ENCODE measurements at places on chromosomes 7 and 10. TPM values are rescaled to one million over a fixed set of nuclear protein-coding genes. Genes with fewer than 3 reads are reported as not detected.

DNA sequence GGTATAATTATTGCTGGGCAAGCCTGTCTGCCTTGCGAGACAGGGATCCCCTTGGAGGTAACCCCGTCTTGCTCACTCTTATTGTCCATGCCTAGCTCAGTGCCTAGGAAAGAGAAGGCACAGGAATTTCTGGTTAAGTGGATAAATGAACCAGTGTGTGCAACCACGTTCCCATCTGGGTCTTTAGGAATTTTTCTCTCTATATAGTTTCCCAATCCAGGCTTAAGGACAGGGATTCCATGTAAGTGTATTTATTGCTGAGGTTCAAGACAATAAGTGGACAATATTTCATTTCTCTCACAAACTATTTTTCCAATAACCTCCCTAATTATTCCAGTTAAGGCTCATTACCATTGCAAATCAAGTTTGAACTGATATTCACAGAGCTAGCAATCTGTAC lies 8.9 kb upstream of the ADAM12 start:
- DNase-seq, result no peak

- DNase-seq, result peak; percentile 75
These were observed 109.3 kb downstream of the ETV1 start for GRCh38 chr7:13879994-13880686.

- DNase-seq, result no peak
These were observed 40.7 kb downstream of the GPRIN2 start for GRCh38 chr10:46515793-46516192.

GRCh38 chr10:1410032-1410431 lies 327.3 kb downstream of the ADARB2 start:
- no peak for DNase-seq

GRCh38 chr7:34756025-34756437 lies 98.0 kb downstream of the NPSR1 start:
- no peak for DNase-seq

DNA sequence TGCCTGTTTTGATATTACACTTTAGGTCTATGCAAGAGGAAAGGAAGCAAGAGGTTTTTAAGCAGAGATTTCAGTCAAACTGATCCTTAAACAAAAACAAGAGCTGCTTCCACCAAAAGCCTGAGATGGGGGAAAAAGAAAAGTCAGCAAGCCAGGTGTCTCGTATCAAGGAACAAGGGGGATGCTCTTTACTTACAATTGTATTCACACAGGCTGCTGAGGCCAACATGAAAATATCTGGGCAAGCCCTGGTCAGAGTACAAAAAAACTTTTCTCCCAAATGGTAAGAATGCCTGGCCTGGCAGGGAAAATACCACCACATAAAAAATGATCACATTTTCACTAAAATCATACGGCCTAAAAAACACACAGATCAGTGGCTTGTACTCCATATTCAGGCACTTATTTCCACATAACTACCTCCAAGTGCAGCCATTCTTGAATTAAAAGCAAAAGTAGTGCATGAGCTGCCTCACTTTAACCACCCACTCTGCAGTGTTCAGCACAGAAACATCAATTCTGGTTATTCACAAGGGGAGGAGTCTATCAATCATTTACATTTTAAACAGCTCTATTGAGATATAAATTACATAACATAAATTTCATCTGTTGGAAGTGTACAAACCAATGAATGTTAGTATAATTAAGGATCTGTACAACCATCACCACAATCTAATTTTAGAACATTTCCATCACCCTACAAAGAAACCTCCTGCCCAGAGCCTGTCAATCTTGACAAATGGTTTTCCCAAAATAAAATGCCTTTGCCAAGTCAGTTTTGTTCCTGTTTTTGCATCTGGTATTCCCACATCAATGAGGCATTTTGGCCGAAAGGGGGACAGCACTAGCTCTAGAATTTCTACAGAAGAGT lies 70.2 kb downstream of the GRB10 start:
- DNase-seq, result no peak

- DNase-seq, result peak; percentile 38
These were observed 172.7 kb downstream of the NEURL1 start for GRCh38 chr10:103666087-103666761.

DNA sequence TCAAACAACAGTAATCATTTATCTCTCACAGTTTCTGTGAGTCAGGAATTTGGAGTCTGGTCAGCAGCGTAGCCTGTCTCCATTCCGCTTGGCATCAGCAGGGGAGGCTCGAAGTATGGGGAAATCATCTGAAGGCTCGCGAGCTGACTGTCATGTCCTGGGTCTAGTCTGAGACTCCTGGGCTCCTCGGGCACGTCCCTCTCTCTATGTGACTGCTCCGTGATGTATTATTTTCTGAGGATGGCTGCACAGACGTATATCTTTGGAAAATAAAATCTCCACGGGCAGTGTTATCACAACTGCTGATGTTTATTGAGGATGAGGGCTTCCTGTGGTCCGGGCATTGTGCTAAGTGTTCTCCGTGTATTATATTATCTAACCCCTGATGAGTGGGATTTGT lies 23.3 kb upstream of the PCGF5 start:
- DNase-seq, result no peak

- DNase-seq, result no peak
These were observed 94.9 kb upstream of the MKI67 start for GRCh38 chr10:128221117-128221516.

- no peak for DNase-seq
These were observed 29.9 kb downstream of the ADCYAP1R1 start for GRCh38 chr7:31082017-31082416.

DNA sequence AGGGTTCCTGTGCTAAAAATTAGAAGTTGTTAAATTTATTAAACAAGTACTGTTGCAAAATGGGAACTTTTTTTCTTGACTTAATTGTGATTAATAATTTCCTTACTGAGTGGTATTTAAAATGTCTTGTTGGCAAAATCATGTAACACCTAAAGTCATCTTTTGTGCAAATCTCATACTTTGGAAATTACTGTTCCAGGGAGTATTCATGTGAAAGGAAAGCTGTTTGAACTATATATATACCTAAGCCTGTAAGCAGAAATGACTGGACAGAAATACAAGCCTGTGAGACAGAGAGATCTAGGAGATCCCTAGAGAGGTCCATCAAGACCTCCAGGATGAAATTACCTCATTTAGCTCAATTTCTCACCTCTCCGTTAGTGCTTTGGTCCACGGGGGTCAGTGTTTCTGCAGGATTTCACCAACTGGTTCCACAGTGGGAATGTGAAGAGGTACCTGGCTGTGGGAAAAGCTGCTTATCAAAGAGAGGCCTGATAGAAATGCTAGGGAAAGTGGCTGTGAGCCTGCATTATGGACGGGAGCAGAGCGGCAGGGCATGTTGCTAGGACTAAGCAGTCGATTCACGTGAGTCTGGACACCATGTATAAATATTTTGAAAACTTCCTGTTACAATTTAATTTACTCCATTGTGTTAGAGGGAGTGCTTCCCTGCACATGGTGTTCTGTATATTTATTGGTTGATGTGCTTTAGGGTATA lies 7.9 kb downstream of the LUC7L2 start:
- no peak for DNase-seq

DNA sequence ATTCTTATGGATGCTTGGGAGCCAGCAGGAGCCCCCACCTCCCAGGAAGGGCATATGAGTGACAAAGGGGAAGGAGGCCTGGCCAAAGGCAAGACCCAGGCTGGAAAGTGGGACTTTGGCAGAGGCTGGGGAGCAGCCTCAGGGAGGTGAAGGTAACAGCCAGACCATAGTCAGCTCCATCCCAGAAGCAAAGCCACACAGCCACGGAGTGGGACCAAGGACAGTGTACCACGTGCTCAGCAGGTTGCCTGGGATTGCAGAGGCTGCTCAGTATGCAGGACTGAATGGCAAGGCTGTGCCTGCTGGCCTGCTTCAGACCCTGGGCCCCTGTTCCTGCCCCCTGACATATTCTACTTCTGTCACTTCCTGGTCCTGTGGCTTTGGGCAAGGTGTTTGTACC lies 17.6 kb upstream of the GPR26 start:
- no peak for DNase-seq

DNA sequence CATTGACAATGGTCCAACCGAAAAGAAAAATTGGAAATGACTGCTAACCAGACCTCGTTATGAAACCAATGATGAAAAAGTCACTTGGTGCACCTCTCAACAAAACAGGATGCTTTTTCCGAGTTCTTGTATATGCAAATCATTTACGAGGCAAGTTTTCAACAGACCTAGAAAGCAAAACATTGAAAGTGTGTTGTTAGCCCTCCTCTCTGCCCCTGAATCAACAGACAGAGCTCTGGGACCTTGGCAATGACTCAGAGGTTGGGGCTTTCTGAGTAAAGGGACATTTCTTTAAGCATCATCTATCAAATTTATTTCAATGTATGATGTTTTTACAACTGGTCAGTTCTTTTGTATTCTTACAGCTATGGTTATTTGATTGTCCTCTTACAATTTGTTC lies 16.3 kb upstream of the DKK1 start:
- no peak for DNase-seq

DNA sequence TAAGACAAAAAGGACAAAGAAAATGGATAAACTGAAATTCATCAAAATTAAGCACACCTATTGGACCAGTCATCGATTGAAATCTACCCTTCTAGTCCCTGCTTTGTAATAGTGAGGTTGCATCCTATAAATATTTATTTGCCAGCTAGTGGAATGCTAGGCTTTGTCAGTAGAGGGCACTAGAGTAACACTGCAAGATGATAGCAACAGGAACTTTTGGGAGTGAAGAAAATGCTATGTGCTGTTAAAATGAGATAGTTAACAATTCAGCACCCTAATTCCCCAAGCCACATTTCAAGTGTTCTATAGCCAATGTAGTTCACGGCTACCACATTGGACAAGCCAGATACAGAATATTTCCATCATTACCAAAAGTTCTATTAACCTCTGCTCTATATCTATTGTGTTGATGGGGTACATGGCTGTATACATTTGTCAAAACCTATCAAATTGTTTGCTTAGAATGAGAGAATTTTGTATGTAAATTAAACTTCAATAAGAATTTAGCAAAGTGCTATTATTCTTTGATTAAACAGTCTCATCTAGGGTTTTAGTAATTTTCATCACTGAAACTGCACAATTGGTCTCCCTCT lies 69.8 kb downstream of the LSMEM1 start:
- no peak for DNase-seq

DNA sequence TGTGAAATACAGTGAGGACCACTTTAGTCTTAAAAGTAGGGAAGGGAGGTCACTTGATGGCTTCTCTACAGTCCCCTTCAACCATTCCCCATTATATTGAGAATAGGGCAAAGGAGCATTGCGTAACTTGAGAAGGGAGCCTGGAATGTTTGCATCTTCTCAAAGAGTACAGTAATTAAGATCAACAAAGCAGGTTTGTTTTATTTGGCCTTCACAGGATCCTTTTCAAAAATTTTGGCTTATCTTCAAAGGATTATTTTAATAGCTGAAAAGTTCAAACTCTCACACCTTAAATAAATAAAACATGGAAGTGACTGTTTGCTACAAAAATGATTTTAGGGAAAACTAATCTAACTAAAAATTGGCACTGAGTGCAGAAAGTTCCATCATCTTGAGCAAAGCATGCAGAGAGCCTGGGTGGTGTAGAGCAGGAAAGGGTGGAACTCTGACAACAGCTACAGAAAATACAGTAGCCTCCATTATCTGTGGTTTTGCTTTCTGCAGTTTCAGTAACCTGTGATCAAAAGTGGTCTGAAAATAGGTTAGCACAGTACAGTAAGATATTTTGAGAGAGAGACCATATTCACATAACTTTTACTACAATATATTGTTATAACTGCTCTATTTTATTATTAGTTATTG lies 214.0 kb downstream of the MDFIC start:
- no peak for DNase-seq

DNA sequence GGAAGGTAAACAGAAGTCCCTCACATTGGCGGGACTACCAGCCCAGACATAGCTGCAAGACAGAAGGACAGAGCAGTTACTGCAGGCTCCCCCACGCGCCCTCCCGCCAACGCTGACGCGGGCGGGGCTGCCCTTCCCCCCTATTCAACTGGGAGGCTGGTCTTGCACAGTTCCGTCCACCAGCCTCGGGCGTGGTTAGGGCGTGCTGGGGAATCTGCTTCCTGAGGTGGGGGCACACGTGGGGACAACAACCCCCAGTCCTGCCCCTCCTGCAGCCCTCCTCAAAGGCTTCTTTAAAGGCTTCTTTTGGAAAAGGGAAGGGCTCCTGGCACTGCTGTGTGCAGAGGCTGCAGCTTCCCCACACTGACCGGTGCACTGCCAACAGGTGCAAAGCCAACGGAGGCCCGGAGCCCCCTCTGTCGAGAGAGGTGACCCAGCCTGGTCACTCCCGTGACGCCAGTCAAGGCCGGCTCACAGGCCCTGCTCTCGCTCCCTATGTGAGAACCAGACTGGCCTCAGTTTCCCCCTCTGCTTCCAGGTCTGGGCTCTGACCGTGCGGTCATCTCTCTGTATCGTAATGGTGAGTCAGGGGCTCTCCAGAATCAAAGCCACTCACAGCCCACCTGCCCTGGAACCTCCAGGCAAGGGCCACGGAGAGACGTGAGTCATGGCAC lies 126.0 kb downstream of the EBF3 start:
- no peak for DNase-seq

DNA sequence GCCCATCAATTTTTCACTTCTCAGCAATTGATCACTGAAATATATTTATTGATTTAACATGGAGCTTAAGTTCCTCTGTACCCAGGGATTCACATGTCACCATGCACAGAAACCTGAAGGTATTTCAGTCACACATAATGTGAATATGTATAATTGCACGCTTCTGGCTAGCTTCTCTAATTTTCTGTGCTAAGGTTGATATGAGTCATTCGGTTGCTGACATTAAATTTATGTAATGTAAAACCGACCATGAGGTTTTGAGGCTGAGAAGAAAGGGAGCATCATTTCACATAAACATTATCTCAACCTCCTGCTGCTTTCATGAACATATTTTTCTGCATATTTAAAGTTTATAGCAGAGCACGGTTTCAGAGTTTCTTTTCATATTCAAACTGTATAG lies 381.0 kb upstream of the TPK1 start:
- DNase-seq, result no peak

- no peak for DNase-seq
These were observed 63.9 kb downstream of the INSYN2A start for GRCh38 chr10:127132451-127132850.

DNA sequence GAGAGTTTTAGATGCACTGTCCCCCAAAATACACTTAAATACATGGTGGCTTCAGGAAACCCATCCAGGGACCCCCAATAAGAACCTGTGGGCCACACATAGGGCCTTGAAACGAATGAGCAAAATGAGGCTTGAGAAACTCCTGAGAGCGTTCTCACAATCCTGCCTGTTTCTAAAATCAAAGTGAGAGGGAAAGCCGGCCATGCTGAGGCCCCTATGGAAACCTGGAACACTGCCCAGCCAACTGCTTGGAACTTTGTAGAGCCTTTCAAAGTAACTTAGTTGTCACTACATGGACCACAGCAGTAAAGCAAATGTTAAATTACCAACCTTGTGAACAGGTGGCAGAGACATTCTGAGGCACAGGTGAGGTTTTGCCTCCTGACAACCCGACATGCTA lies 13.4 kb downstream of the SGMS1 start:
- no peak for DNase-seq

GRCh38 chr7:179209-179681 lies 13.1 kb upstream of the FAM20C start:
- no peak for DNase-seq

GRCh38 chr7:94368371-94368791 lies 26.3 kb upstream of the COL1A2 start:
- DNase-seq, result peak; percentile 2

- DNase-seq, result peak; percentile 52
These were observed 118.3 kb downstream of the CCDC71L start for GRCh38 chr7:106542550-106543220.

GJD4 gene
- not detected for total RNA-seq

VWDE gene
- not detected for total RNA-seq

PRKG1 gene
- 5.9 TPM for total RNA-seq

CCDC172 gene
- not detected for total RNA-seq

LRMDA gene
- total RNA-seq, result not detected

EBLN1 gene
- total RNA-seq, result not detected

FOXI2 gene
- not detected for total RNA-seq
